ENCODE measurements at places on chromosomes 7 and 10. TPM values are rescaled to one million over a fixed set of nuclear protein-coding genes. Genes with fewer than 3 reads are reported as not detected.

GRCh38 chr10:112526906-112527305, 79.9 kb downstream of the VTI1A start:
- H3K4me3 ChIP-seq = no peak overlapping the region
- H3K4me1 ChIP-seq = peaks cover 8% of the 10 kb centered on the region
- no peak for DNase-seq
- H3K27ac ChIP-seq = no peak overlapping the region
- no peaks in the 10 kb centered on the region for H3K27me3 ChIP-seq
- no peaks in the 10 kb centered on the region for H3K36me3 ChIP-seq

DNA sequence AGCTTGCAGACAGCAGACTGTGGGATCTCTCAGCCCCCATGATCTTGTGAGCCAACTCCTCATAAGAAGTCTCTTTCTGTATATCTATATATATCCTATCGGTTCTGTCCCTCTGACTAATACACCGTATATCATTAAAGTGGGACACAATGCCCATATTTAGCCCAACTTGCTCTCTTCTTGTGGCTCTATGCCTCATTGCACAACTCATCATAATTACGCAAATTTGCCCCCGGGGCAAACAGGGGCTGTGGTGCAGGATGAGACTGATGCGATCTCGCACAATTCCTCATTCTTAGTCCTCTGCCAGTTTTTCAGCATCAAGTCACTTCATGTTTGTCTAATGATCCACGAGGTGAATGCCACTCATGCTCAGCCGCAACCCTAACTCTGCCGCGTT, 183.2 kb downstream of the PRPF18 start:
- H3K27ac ChIP-seq = no peak overlapping the region
- no peaks in the 10 kb centered on the region for H3K27me3 ChIP-seq
- no peak overlapping the region for H3K4me3 ChIP-seq
- H3K4me1 ChIP-seq = peaks cover 11% of the 10 kb centered on the region
- 0 out of 2 replicates have a peak, but pooled peaks cover 2% of the 10 kb centered on the region for H3K36me3 ChIP-seq

DNA sequence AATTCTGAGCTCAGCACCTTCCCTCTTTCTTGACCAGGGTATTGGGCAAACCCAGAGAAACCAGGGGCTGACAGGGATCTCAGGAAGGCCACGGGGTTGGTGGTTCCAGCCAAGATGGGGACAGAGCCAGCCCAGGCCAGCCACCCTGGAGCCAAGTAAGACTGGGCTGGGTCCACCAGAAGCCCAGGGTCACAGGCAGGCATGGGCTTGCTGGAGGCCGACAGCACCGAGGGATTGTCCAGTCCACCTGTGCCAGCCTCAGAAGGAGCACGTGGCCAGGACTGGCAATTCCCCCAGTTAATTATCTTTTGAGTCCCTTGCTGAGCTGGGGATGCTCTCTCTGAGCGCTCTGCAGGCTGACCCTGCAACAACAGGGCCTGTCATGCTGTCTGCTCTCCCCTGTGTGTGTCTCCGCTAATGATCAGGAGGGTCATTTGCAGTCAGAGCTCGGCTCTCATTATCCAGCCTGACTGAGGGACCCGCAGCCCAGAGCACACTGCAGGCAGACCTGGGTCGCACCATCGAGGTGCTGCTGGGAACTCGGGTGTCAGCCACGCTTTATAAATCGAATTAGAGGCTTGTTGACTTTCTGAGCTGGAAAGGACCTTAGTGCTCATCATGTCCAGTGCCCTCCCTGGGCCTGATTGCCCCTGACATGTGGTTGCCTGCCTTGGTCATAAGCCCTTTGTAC, 69.5 kb upstream of the PPIF start:
- H3K36me3 ChIP-seq = peaks cover 42% of the 10 kb centered on the region
- no peak for DNase-seq
- H3K27ac ChIP-seq = no peak overlapping the region
- H3K4me3 ChIP-seq = no peak overlapping the region
- peaks cover 9% of the 10 kb centered on the region for H3K4me1 ChIP-seq

GRCh38 chr7:107678110-107678753, 17.6 kb downstream of the SLC26A4 start:
- H3K36me3 ChIP-seq = no peaks in the 10 kb centered on the region
- no peaks in the 10 kb centered on the region for H3K27me3 ChIP-seq
- H3K27ac ChIP-seq = no peak overlapping the region
- DNase-seq = no peak
- H3K4me3 ChIP-seq = no peak overlapping the region
- H3K4me1 ChIP-seq = peaks cover 4% of the 10 kb centered on the region

- H3K27me3 ChIP-seq = peaks cover 23% of the 10 kb centered on the region
- no peak for DNase-seq
- H3K4me3 ChIP-seq = peak overlapping the region; percentile 74
- H3K4me1 ChIP-seq = peaks cover 17% of the 10 kb centered on the region
Measured at GRCh38 chr7:129780257-129780973, 168.9 kb downstream of the NRF1 start.

GRCh38 chr10:30158325-30158960, 99.1 kb upstream of the JCAD start:
- peaks cover 5% of the 10 kb centered on the region for H3K4me1 ChIP-seq
- H3K27me3 ChIP-seq = no peaks in the 10 kb centered on the region
- H3K36me3 ChIP-seq = no peaks in the 10 kb centered on the region
- H3K27ac ChIP-seq = no peak overlapping the region
- no peak overlapping the region for H3K4me3 ChIP-seq

DNA sequence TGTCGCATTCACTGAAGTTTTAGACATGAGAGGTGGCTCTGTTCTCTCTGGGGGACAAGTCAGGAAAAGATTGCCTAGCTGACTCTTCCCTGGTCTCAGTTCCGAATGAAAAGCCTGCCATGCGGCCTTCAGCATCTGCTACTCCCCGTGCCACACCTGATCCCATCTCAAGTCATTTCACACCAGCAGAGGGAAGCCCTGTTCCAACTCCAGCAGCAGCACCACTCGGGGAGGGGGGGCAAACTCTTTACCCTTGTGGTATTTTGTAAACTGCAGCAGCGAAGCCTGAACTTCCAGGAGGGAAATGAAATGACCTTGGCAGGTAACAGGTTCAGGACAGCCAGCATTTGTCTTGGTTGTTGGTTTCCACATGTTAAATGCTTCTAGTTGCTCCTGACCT, 13.8 kb downstream of the LRRC4 start:
- no peaks in the 10 kb centered on the region for H3K27me3 ChIP-seq
- no peak overlapping the region for H3K27ac ChIP-seq
- H3K4me3 ChIP-seq = no peak overlapping the region

- no peak for DNase-seq
- H3K27me3 ChIP-seq = no peaks in the 10 kb centered on the region
- no peaks in the 10 kb centered on the region for H3K4me1 ChIP-seq
- H3K4me3 ChIP-seq = no peak overlapping the region
Measured at GRCh38 chr7:121166916-121167315, 161.9 kb upstream of the WNT16 start.

DNA sequence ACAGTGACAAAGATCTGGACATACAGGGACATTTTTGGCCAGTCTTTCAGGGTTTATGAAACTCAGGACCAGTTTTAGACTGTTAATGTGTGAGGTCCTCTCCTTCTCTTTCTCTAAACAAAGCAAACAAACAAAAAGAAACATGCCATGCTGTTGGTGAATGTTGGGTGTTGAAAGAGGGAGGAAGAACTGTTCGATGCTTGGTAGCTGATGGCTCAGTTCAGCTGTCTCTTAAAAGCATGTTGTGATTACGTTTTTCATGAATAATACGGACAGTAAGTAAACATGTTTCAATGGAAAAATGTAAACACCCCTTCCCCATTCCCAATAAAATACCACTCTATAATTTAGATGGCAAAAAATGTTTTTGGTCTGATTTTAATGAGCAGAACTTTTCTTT, 219.1 kb downstream of the SEC23IP start:
- no peak overlapping the region for H3K27ac ChIP-seq
- H3K36me3 ChIP-seq = no peaks in the 10 kb centered on the region
- no peak overlapping the region for H3K4me3 ChIP-seq
- no peak for DNase-seq
- no peaks in the 10 kb centered on the region for H3K27me3 ChIP-seq

DNA sequence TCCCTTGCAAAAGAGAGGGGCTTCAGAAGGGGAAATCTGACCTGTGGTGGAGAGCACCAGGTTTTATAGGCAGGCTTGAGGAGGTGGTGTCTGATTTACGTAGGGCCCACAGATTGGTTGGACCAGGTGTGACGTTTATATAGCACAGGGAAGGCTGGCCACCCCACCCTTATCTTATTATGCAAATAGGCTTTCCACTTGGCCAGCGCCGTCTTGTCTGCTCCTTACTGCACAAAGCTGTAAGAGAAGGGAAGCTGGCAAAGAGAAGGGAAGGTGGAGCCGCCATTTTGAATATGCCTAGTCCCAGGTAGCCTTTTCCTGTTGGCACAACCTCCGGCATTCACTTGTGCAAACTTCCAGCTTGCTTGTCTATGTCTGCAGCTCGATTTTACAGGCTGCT, 221.4 kb downstream of the GATA3 start:
- no peaks in the 10 kb centered on the region for H3K36me3 ChIP-seq
- no peak overlapping the region for H3K27ac ChIP-seq
- no peak for DNase-seq
- no peaks in the 10 kb centered on the region for H3K4me1 ChIP-seq
- H3K4me3 ChIP-seq = no peak overlapping the region
- H3K27me3 ChIP-seq = no peaks in the 10 kb centered on the region

The LRRD1 gene
- not detected for total RNA-seq

The HIF1AN gene
- total RNA-seq = 32.2 TPM

The CSTF2T gene
- 22.2 TPM for total RNA-seq
